CD8-positive, alpha-beta memory T cell (primary cell): ENCODE measurements at places on chromosomes 5 and 9. TPM values are rescaled to one million over a fixed set of nuclear protein-coding genes. Genes with fewer than 3 reads are reported as not detected.

- DNase-seq, result no peak
These were observed 33.9 kb upstream of the SUSD3 start for GRCh38 chr9:93024646-93024910.

GRCh38 chr9:126457175-126457547 lies 130.5 kb downstream of the MVB12B start:
- no peak for DNase-seq

GRCh38 chr9:98973171-98973570 lies 29.5 kb downstream of the COL15A1 start:
- DNase-seq, result no peak

GRCh38 chr5:144390133-144390532 lies 219.5 kb downstream of the KCTD16 start:
- no peak for DNase-seq

GRCh38 chr9:93118863-93119702 lies 15.0 kb downstream of the NINJ1 start:
- DNase-seq, result no peak

DNA sequence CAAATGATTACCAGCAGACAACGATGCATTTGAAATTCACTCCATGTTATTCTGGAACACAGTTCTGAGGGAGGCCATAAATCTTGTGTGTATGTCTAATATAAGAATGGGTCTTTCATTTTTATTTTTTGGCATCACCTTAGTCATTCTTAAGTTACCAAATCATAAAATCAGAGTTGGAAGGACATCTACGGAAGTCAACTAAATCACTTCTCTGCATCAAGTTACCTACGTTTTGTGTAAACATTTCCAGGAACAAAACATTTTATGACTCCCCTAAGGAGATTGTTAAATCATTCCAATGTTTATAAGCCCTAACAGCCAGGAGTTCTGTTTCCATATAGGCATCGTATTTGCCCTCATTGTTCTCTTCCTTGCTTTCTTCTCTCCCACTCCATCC lies 378.2 kb downstream of the FAM170A start:
- DNase-seq, result no peak

DNA sequence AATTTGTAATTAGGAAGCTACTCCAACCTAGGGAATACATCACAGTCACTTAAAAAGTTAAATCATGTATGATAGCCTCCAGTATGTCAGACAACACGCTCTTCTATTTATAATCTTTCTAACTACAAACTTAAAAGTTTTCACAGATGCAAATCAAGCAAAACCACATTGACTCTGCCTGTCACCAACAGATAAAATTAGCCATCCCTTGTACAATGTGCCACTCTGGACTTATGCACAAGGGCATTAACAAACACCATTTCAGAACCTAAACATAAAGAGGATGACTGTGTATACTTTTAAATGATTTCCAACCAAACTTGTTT lies 14.7 kb downstream of the ERP44 start:
- no peak for DNase-seq

- no peak for DNase-seq
These were observed 259.5 kb downstream of the BNC2 start for GRCh38 chr9:16611001-16611400.

DNA sequence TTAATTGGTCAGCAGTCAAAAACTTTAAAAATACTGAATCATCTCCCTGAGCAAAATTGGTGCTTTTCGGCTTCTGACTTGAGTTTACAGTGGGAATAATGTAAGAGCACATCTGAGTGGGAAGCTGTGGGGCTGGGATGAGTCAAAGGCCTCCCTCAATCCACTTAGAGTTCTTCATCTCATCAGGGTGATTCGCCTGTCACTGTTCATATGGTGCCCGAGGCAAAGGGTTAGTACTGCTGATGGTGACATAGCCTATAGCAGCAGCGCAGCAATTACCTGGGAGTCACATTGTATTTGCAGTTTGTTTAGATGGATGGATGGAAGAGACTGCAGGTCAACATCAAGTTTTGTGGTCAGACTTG lies 113.8 kb upstream of the ZNF608 start:
- no peak for DNase-seq

DNA sequence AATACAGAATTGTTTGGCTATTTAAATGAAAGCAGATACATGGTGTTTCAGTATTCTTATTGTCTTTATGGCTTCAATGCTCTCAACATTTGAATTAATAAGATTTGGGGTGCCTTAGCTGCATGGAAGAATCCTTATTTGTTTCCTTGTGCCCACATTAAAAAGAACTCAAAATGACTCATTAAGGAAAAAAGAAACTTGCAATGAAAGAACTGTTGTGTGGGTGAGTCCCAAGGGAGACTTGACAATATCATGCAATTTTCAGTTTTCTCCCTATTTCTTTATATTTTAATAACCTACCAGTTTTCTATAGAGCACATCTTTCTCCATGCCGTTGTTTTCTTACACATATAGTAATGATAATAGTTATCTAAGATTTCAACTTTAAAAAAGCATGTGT lies 404.0 kb downstream of the PDE4D start:
- no peak for DNase-seq

DNA sequence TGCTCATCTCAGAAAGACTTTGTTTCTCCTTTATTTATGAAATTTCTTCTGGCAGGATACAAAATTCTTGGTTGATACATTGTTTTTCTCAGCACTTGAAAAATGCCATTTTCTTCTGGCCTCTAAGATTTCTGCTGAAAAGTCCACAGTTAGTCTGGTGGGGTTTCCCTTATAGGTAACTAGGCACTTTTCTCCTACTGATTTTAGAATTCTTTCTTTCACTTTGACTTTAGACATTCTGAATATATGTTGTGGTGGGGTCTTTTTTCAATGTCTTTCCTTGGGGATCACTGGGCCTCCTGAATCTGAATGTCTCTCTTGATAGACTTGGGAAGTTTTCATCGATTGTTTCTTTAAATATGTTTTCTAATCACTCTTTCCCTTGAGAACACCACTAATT lies 79.6 kb downstream of the CETN3 start:
- DNase-seq, result no peak

DNA sequence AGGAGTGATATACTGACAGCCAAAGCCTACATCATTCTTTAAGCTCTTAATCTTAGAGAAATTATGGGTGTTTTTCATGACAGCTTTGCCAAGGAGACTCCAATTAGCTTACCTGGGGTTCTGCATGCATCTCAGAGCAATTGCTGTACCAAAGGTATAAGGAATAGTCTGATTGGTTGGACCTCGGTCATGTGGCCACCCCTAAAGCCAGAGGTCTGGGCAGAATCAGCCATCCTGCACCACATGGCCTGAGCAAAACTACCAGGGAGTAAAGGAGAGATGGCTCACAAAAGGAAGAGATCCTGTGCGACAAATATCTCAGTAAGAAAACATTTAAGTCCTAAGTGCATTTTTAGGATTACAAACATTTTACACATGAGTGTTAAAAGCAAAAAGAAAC lies 25.6 kb downstream of the SH3RF2 start:
- DNase-seq, result no peak

DNA sequence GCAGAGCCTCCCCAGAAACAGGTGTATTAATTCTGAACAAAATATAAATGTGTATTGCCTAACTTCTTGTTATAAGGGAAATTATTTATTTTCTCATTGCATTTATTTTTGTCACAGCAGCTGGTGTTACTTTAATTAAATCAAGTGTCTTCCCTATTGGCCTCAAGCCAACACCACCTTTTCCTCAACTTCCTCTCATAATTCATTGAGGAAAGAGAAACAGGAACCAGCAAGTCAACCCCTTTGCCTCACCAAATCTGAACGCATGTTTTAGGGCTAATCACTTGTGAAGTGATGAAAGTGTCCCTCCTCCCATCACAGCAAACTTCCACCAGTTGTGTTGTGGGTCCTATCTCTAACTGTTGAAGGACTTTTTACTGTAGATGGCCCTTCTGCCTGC lies 73.1 kb downstream of the DIRAS2 start:
- no peak for DNase-seq

DNA sequence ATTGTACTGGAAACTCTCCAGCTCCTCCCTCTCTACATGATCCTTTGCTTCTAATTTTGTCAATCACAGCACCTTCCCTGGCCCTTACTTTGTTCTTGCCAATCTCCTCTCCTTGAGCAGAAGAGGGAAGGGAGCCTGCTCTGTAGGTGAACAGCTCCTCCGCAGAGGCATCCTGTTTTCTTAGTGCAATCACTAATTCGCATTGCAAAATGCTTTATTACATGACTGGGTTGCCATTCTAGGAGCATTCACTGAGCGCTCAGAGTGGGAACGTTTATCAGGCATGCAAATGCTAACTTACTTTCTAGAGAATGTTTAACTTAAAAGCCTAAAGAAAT lies 416 bp upstream of the SNX18 start:
- DNase-seq, result no peak

DNA sequence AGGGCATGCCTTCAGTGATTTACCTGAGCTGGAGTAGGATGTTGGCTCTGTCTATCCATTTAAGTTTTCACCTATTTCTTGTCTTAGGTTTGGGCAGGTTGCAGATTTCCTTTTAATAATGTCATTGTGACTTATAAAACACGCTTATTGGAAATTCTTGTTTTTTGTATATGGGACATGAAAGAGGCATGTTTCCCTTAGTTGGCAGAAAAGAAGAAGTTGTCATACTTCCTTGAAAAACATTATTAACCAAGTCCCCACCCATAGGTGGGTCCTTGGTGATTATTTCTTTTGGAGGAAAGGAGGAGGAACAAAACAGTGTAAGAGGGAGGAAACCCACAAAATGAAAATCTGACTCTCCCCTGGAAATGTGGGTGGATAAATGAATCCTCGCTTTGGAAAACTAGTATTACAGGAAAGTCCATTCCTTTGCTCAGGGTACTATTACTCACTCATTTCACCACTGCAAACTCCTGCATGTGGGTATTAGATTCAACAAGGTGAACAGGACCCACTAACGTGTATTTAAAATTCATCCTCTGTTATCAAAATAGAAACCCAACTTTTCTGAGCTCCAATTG lies 9.3 kb downstream of the CER1 start:
- DNase-seq, result no peak

GRCh38 chr9:75869236-75869635 lies 21.2 kb upstream of the PCSK5 start:
- no peak for DNase-seq

- DNase-seq, result no peak
These were observed 280.8 kb downstream of the CDH10 start for GRCh38 chr5:24363789-24364481.

GRCh38 chr9:100715100-100715380 lies 137.2 kb downstream of the CAVIN4 start:
- DNase-seq, result no peak

DNA sequence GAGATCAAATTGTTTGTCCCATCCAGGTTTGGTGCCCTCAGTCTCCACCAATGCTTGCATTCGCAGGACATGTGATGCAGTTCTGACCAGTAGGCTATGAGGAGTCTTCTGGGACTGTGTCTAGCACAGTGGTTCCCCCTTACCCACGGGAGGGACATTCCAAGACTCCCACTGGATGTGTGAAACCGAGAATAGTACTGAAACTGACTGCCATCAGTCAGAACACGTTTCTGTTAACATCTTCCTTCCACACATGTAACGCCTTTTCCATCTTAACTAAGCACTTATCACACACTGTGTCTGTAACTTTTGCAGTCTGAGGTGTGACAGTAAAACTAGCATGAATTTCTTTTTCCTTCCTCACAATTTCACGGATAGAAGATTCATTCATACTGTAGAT lies 74.7 kb downstream of the PTTG1 start:
- DNase-seq, result no peak

DNA sequence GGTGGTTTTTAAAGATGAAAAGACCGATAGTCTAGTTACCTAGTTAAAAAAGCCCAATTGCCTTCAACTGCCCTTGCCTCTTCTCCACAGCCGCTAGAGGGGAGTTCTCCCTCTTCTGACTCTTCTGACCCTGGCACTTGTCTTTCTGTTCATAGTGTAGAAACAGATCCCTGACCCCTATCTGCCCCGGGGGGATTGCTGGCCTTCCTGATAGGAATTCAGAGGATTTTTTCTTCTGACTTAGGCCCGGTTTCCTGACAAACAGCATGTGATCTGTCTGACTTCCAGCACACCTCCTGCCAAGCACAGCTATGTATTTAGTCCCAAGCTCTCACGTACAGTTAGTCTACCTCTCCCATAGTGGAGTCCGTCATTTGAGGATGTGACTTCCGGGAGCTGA lies 5.0 kb upstream of the TMEM268 start:
- no peak for DNase-seq

- DNase-seq, result no peak
These were observed 44.5 kb downstream of the AMBP start for GRCh38 chr9:114033397-114034103.

DNA sequence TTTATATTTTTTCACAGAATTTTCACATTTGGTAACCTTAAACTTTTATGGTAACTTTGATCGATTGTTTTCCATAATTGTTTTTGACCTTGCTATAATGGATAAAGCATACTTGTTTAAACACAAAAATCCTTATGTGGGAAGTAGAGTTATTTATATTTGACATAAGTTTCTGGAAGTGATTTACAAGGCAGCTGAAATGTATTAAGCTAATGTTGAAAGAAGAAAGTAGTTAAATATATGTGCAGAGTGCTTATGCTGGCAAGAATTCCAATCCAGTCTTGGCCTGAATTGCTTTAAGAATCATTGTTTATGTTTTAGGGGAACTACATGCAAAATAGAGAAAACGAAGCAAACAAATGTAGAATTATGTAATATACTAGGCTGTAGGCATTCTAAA lies 763.6 kb downstream of the TAF11L14 start:
- no peak for DNase-seq

DNA sequence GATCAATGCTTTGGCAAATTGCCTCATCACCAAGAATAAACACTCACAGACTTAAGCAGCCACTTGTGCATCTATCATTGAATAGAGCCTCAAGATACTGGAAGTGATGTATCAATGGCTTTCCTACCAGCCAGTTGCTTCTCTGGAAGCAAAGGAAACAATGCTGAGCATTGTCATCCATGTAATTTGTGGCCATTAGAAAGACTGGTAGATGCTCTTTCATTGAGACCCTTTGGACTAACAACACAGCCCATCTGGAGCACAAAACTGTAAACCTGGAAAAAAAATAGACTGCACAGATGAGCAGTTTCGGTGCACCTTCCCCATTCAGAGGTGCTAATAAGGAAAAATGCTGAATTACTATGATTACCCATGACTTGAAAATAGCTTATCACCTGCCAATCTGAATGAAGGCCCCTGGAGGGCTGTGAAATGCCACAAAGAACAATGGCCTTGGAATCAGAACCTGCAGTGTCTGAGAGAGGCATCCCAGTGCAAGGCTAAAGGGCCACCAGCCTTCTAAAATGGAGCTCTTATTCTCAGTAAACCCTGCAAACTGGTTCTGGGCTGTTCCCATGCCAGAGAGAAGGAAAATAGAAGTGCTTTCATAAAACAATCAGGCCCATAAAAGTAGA lies 127.5 kb downstream of the RFK start:
- DNase-seq, result no peak

DBN1 gene
- total RNA-seq, result 47.9 TPM

MPDZ gene
- not detected for total RNA-seq

NDST1 gene
- 1.9 TPM for total RNA-seq

ZMAT2 gene
- total RNA-seq, result 75.2 TPM

ACTBL2 gene
- total RNA-seq, result not detected

CD180 gene
- 0.24 TPM for total RNA-seq

ZNF169 gene
- 6.3 TPM for total RNA-seq

FOXI1 gene
- total RNA-seq, result not detected
